ENCODE measurements at places on chromosomes 2 and 18.

DNA sequence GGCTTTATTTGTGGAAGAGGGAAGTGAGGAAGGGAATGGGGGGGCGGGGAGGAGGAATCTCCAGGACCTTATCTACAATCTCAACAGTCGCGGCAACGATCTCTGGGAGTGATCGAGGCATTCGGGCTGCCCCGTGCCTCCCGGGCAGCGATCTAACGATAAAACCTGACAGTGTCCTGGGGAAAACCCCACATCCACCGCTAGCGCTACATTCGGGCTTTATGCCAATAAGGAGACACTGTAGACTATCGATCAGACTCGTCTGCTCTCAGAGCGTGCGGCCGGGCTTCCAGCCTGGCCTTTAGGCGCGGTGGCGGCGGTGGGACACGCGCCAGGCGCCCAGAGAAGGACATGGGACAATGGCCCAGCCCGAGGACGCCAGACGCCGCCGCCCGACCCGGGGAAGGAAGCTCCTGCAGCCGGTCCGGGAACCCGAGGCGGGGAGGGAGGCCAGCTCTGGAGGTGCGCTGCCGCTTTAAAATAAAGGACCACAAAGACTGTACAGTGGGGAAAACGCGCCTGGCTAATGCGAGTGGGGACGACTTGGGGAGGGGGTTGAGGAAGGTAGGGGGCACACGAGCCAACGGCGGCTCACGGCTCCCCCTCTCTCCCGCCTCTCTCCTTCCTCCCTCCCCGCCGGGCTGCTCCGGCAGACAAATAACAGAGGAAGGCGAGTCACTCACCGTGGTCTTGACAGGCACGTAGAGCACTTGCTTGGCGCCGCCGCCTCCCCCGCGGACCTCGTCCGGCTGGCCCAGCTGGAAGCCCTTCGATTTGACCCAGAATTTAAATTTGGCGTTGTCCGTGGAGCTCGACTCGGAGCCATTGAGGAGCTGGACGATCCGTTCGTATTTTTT, 2.2 kb downstream of the NOL4 start:
- DNase-seq: no peak

GRCh38 chr2:2839782-2840531, 508.9 kb upstream of the MYT1L start:
- DNase-seq: no peak

- no peak for DNase-seq
These were observed 156.6 kb upstream of the ACVR2A start for GRCh38 chr2:147688242-147688641.

- no peak for DNase-seq
These were observed 122.0 kb downstream of the ARHGAP28 start for GRCh38 chr18:6851480-6851879.

- DNase-seq: no peak
These were observed 109.3 kb downstream of the MBP start for GRCh38 chr18:77023102-77023782.

- DNase-seq: no peak
These were observed 263.8 kb downstream of the LOXHD1 start for GRCh38 chr18:46393230-46393629.

Measured in activated naive CD8-positive, alpha-beta T cell treated with anti-CD3 and anti-CD28 coated beads, Interleukin-2, amount 50 U/mL, for 16 hours (primary cell).